Fibroblast of the aortic adventitia (primary cell): ENCODE measurements at places on chromosomes 6 and 20.

DNA sequence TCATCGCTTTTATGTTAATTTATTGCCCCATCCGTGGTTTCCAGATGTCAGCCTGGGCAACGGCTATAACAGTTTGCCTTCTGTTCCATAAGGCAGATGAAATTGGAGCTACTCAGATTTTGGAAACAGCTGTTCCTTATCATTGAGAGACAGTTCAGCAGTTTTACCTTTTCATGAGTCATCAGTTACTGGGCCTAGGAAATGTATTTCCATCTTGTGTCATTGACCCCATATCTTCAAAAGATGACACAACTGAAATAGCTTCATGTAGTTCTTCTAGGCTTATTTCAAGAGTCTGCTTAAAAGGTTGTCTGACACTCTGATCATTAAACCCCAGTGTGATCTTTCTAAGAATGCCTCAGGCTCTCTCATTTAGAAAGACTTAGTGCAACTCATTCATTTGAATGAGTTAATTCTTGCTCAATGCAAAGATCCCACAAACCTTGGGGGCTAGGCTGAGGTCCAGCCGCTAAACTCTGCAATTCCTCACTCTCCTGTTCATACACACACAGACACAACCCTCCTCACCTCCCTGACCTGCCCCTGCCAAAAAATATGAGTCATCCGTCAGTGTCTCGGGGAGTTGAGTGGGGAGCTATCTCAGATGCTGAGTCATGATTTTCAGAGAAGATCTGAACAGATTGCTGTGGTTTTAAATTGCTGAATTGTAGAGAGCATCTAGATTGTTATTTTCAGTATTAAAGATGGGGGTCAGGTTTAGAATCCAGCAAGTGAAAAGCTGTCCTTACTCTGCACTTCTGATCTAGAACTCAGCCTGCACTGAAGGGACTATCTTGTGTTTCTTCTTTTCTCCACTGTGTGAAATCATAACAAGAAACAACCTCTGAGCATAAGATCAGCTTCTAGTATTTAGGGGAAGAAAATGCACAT is 61.8 kb downstream of the RPP40 start:
- peak; percentile 96 for DNase-seq

DNA sequence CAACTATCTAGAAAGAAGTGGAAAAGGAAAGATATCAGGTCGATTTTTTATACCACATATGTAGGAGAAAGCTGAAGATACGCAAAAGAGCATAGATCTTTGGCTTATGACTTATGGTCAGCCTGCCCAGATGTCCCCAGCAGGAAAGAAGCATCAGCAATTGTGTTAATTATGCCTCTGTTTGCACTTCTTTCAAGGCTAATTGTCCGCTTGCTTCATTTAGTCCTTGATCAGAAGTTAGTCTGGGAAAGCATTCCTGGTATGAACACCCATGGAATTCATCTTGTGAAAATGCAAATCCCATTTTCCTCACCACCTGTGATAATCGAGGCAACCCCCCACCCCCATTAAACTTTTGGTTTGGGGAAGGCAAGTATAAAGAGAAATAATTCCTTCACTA is 62.8 kb downstream of the ATP9A start:
- no peak for DNase-seq

- DNase-seq: no peak
These were observed 1.6 kb upstream of the DSN1 start for GRCh38 chr20:36775196-36775595.

- DNase-seq: peak; percentile 62
These were observed 31.1 kb downstream of the CNKSR3 start for GRCh38 chr6:154479351-154479769.

GRCh38 chr6:132084811-132085509 is 133.8 kb upstream of the CCN2 start:
- DNase-seq: peak; percentile 97

DNA sequence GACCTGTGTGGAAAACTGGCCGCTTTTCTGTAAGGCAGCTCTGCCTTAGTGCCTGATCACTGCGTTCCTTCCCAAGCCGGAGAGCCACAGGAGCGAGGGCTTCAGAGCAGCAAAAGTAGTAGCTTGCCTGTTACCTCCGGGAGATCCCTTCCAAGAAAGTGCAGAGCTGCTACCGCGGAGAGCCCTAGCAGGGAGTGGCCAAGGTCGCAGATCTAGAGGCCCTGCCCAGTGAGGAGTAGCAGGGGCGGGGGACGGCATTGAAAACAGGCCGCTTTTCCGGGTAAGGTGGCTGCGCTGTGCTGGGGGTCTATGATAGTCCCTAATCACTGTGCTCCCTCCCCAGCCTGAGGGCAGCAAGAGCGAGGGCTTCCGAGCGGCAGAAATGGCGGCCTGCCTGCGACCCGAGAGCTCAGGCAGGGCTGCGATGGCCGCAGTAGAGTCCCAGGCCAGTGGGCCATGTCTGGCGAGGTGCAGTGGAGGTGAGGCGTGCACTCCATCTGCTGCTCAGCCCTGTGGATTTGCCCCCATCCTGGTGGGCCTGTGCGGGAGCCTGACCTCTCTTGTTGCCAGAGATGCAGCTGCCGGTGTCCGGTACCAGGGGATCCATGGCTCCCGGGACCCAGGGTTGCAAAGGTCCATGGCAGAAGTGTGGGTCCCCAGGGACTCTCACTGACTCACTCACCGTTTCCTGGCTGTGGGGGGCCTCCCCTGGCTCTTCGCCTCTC is 67.3 kb downstream of the KLHL32 start:
- no peak for DNase-seq

- no peak for DNase-seq
These were observed 324.5 kb downstream of the PREX1 start for GRCh38 chr20:48503166-48503815.

DNA sequence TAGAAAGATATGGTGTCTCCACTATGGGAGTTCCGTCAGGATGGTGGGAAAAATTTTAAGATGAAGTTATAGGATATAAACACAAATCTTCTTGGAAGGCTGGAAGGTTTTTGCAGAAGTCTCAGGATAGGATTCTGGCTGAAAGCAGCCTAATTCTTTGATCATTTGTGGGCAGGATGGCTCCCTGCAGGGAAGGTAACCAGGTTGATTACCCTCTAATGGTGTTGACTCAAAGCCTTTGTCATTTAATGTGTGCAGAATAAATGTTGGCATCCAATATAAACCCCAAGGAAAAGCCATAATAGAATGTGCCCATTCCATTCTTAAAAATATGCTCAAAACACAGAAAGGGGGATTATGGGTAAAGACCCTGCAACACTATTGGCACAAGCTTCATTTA is 204.3 kb downstream of the EPM2A start:
- DNase-seq: no peak

GRCh38 chr6:119174879-119175817 is 96.7 kb upstream of the FAM184A start:
- peak; percentile 79 for DNase-seq

DNA sequence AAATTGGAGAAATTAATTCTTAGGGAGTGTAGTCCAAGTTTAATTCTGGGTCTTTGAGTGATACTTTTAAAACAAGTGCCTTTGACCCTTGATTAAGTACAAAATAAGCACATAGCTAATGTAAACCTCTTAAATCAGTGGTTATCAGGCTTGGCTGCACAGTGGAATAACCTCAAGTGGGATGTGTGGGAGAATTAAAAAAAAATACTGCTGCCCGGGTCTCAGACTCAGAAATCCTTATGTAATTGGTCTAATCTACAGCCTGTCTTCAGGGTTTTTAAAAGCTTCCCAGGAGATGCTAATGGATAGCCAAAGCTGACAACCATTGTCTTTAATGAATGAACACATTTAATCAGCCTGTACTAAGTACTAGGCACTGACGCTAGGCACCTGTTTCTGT is 28.5 kb upstream of the TMEM14A start:
- no peak for DNase-seq

DNA sequence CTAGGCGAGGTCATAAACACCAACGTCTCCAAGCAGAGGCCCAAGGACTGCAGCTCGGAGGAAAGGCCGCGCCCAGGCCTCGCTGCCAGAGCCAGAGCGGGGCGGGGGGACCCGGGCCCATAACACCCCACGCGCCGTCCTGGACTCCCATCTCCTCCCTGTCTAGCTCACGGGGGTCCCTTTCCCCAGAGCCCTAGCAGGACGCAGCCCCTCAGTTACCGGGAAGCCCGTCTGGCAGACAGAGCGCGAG is 44.9 kb downstream of the MDFI start:
- DNase-seq: no peak

DNA sequence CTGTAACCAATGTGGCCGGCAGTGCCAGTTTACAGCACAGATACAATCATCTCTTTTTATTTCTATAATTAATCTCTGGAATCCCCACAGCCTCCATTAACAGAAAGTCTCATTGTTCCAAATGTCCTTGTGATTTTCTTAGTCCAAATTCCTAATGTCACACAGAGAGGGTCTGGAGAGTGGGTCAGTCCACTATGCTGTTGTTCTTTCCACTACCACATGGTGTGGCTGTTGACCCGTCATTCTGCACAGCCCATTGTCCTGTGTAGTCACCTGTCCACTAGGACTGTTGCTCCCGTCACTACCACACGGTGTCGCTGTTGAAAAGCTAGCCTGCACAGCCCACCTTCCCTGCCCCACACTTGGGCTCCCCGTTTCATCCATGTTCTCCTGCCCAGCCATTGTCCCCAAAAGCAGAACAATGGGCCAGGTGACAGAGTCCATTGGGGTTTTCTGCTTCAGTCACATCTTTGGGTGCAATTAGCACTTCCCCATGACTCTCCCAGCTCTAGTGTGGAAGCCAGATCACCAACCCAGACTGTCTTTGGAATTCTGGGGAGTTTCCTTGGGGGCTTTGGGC is 8.6 kb upstream of the LBP start:
- no peak for DNase-seq

DNA sequence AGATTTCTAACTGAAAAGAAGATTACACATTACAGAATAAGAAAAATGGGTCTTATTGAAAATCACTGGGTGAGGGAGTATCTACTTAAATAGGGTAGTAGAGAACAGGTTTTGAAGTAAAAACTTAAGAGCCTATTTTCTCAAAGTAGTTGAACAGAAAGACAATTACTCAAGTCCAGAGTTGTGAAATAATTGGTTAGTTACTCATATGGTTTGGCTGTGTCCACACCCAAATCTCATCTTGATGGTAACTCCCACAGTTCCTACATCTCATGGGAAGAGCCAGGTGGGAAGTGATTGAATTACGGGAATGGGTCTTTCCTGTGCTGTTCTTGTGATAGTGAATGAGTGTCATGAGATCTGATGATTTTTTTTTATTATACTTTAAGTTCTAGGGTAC is 1035.3 kb upstream of the GJE1 start:
- peak; percentile 22 for DNase-seq

DNA sequence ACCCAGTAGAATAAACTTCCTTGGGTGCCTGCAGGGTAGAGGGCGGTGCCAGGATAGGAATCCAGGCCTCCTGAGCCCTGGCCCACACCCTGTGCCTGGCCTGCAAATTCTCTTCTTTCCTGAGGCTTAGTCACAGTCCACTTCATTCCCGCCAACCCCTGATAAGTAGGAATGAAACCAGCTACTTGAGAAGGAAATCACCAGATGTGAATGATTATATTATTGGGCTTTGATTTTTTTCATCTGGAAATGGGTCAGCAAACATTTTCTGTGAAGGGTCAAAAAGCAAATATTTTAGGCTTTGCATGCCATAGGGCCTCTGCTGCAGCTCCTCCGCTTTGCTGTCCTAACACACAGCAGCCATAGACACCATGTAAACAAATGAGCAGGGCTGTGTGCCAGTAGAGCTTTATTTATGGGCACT is 50.2 kb downstream of the STK35 start:
- DNase-seq: peak; percentile 88

GRCh38 chr6:139325125-139325524 is 33.3 kb upstream of the TXLNB start:
- DNase-seq: no peak

DNA sequence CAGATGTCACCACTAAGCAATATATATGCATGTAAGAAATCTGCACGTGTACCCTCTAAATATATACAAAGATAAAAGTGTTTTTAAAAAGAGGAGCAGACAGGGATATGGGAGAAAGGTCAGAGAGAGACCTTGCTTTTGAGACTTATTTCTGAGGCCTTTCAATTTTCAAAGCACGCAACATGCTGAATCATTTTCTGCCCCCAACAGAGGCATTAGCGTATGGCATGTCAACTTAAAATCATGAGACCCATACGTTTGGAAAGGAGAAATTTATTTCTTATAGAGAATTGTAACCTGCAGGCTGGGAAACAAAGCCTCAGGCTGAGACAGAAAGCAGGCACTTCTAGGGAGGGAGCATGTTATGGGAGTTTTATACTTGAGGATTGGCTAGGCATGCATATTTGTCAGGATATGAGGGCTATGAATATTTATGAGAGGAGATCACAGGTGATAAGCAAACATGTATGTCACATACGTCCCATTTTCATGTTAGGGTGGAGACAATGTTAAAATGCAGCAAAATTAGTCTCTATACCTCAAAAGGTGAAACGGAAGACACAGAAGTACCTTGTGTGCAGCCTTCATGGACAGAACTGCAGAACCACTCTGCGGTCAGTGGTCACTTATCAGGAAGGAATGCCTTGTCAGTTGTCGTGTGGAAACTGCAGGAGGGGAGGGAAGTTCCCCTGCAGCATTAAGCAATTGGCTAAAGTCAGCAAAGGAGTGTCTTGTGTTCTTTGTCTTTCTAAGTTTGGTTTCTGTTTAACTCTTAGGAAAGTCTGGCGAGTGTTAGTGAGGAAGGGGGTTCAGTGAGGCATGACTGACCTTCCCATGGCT is 6.3 kb upstream of the GABRR2 start:
- DNase-seq: no peak

DNA sequence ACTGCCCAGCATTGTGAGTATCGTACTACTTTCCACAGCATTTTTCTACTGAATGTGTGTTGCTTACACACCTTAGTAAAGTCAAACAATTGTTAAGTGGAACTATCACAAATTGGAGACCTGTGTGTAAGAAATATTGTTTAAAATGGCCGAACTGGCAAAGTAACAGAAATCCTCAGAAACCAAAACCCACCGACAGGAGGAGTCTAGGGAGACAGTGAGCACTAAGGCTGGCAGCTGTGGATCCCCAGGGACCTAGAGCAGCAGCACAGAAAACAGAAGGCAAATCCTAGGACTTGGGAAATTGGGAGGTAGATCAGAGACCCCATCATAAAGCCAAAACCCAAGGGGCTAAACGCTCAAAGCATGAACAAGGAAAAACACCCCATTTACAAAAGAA is 69.9 kb downstream of the SESN1 start:
- peak; percentile 33 for DNase-seq

DNA sequence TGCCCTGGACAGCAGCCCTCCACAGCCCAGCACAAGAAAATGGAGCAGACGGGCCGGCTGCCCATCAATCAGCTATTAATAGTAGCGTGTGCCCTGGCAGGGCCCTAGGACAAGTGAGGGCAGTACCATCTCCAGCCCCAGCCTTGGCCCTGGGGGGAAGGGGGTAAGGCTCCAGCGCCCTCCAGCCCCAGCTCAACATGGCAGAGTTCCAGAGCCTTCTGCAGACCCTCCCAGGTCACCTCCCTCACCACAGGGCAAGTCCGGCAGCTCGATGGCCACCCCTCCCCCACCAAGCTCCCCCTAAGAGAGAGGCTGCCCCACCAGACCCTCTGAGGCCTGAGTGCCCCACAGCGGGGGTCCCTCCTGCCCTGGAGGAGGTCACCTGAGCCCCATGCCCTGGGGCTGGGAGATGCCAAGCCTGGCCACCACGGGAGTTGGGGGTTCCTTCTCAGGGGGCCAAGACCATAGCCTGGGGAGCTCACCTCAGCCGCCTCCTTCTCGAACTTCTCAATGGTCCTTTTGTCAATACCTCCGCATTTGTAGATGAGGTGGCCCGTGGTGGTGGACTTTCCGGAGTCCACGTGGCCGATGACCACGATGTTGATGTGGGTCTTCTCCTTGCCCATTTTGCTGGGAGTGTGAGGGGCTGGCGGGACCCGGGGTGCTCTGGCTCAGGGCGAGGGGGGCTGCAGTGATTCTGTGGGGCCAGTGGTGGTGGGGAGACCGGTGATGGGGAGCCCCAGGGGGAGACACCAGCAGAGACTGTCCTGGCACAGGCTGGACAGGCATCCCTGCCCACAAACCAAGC is 1.5 kb downstream of the EEF1A2 start:
- DNase-seq: no peak
